ENCODE measurements at places on chromosomes 3 and 15.

DNA sequence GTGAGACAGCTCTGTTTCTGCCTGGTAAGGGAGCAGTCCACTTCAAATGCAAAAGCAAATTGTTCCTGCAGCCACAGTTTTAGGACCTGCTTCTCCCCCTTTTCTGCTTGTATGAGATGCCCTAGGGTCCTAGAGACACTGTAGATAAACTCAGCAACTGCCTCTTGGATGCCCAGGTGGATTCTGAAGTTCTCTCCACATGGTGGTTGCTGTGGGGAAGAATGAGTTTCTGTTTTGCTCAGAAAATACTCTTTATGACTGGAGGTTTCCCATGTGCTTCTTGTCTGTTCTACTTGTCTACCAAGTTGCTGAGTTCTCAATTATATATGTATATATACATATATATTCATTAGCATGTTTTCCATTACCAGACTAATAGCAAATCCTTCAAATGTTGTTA lies 5.6 kb upstream of the ZNF80 start:
- no peak for DNase-seq

DNA sequence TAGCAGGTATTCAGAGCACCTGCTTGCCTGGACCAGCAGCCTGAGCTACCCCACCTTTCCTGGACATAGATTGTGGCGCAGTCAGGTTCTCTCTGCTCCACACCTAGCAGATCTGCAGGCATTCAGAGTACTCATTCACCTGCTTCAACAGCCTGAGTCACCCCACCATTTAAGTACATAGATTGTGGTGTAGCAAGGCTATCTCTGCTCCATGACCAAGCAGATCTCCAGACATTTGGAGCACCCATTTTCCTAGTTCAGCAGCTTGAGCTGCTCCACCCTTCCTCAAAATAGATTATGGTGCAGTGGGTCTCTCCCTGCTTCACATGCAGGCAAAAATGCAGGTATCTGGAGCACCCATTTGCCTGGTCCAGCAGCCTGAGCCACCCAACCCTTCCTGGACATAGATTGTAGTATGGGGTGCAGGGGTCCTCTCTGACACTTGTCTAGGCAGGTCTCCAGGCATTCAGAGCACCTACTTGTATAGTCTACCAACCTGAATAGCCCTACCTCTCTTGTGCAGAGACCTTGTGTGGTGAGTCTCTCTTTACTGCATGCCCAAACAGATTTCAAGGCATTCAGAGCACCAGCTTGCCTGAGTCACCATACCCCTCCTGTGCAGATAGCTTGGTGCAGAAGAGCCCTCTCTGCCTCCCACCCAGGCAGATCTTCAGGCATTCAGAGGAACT lies 466.0 kb upstream of the THBS1 start:
- no peak for DNase-seq

DNA sequence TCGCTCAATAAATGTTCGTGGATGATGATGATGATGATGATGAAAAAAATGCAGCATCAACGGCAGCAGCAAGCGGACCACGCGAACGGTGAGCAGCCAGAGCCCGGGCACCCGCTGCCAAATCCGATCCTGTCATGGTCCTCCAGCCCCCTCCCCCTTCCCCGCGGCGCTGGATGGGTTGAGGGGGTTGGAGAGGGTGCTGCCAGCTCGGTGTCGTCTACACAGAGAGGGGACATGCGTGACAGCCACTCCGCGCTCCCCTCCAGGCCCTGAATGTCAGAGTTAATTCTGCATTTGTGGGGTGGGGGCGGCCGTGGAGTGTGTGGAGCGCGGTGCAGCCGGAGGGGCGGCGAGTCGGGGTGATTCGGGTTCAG lies 722 bp downstream of the CACNA1D start:
- DNase-seq, result no peak

DNA sequence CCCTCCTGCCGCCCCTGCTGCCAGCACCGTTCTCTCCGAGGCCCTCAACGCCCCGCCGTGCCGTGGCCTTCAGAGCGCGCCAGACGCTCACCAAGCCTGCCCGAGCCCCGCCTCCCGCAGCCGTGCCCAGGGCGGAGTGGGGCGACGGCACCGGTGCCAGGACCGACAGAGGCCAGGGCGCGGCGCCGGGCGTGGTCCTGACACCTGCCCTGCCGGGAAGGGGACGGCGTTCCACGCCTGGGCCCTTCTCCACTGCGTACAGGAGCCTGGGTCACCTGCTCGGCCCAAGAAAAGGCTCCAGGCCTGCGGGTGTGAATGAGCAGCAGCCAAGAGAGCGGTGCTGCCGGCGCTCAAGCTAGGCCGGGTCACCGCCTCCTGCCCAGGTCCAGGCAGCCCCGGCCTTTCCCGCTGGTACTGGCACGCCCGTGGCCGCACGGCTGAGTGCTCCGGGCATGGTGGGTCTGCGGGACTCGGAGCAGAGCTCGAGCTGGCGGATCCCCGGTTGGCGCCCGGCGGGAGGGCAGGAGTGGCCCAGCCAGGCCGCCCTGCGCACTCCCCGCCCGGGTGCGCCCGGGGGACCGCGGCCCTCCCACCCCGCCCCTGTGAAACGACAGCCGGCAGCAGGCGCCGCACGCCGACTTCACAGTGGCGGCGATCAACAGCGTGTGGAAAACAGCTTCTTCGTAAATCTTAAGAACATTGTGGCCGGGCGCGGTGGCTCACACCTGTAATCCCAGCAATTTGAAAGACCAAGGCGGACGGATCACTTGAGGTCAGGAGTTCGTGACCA lies 4.2 kb downstream of the OCA2 start:
- no peak for DNase-seq

DNA sequence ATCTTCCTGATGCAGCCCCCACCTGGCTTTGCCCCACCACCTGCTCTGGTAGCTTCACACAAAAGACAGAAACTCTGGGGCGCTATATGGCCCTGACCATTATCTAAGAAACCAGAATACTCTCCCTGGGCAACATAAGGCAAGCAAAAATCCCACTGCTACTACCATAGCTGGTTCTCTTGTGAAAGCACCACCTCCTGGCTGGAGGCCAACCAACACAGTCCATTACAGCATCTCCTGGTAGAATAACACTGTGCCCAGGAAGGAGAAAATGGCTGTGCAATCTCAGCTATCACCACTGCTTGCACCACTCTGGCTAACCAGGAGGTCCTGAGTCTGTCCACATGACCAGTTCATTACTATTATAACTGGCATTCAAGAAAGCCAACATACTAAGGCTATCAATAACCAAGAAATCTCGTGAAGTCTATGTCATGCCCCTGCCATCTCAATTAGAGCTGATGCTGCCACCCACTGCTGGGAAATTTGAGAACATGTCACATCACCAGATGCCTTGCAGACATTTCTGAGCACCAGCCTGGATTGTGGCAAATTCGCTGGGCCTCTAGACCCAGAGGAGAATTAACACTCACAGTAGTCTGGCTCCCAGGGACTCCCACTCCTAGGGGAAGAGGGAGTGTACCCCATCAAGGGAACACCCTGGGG lies 1114.8 kb downstream of the ROBO2 start:
- DNase-seq, result no peak

GRCh38 chr15:42083605-42083908 lies 10.8 kb downstream of the PLA2G4D start:
- DNase-seq, result no peak

DNA sequence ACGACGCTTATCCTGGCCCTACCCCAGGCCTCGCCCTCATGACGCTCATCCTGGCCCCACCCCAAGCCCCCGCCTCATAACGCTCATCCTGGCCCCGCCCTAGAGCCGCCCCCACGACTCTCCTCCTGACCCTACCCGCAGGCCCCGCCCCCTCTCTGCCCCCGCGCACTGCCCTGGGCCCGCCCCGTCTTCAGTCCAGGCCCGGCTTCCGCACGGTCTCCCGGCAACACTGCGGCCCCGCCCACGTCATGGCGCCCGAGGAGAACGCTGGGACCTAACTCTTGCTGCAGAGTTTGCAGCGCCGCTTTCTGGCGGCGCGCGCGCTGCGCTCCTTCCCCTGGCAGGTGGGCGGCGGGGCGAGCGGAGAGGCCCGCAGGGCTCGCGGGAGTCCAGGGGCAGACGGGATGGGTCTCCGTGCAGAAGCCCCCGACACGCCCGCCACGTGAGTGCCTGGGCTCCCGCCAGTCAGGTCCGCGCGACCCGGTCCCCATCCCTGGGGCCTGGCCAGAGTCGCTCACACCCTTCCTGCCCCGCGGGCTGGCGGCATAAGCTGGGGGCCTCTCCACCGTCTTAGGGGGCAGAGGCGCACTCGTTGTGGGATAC lies 52.5 kb upstream of the ROPN1B start:
- no peak for DNase-seq

DNA sequence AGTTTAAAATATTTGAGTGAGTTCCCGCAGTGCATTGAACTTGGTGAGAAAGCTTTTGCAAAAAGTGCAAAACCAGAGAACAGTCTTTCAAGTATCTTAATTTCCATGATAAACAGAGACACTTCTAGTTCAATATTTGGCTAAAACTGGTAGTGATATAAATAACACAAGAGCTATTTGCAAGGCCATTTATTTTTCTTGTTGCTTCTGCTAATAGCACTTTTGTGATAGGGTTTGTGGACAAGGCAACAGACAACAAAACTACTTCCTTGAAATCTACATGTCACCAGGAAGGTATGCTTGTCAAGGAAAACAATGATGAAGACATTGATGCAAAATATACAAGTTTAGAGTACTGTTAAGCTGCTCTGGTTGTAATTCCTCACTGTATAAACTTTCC lies 1225.1 kb downstream of the OTOL1 start:
- DNase-seq, result no peak

DNA sequence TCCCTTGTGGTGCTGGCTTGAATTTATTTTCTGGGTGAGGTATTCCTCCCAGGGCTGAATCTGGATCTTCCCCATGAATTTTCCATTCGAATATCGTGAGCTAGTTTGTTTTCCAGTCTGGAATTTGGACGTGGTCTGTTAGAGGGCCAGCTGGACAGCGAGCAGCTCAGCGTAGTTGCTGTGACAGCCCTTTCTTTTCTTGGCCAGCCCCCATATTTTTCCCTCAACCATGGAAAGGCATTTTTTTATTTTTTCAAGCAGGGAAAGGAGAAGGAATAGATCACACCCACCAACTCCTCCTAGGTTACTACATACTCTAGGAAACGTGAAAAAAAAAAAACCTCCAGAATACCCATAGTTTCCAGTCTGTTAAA lies 152.0 kb downstream of the KLHL25 start:
- DNase-seq, result no peak

DNA sequence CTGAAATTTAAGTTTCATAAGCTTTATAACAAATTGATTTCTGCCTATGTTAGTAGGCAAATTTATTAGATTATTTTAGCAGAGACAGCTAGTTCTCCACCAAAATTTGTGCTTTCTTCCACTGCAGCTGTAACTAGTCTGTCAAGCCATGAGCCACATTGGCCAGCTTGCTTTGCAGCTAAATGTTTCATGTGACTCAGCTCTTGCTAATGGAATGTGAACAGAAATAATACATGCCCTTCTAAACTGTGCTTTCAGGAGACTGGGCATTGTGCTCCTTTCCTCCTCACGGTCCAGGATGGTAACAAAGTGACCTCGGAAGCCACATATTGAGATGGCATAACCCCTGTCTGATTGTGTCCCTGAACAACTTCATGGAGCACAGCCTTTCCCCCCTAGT lies 51.3 kb upstream of the KPNA4 start:
- DNase-seq, result no peak

- DNase-seq, result no peak
These were observed 748.1 kb downstream of the NR2F2 start for GRCh38 chr15:97078591-97078990.

DNA sequence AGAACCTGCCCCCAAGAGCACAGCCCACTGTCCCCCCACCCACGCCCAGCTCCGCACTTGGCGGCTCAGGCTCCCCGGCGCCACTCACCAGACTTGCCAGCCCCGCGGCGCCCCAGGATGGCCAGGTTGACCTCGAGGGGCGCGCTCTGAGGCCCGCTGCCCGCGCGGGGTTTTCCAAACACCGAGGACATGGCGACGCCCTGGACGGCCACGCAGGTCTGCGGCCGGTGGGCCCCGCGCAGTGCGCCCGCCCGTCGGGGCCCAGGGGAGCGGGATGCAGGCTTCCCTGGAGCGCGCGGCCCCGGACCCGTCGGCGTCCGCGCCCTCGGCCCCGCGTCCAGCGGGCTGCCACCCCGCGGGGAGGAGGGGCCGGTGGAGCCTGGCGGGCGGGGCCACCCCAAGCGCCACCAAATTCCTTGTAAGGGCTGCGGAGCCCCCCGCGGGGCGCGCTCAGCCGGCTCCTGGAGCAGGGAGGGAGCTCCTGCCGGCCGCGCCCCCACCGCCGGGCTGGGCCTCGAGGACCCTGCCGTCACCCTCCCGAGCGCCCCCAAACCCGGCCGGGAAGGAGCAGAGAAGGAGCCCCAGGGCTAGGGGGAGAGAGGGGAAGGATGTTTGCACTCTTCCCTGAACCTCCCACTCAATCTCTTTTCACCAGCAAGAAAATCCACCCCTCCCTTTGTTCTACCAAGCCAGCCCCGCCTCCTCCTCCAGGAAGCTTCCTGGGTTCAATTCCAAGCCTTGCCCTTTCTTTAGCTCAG lies at the start of gene RASL12:
TSS of gene RASL12 (minus strand) at position 347 of the 758 bp plus-strand sequence. CDS start at position 191, 156 bp downstream.
- DNase-seq, result no peak

- no peak for DNase-seq
These were observed 7.7 kb downstream of the IGDCC4 start for GRCh38 chr15:65414841-65415621.

GRCh38 chr3:129934234-129935123 lies 40.0 kb upstream of the TRH start:
- DNase-seq, result no peak

GRCh38 chr3:126476166-126477060 lies 722 bp upstream of the ZXDC start:
- DNase-seq, result peak; percentile 84

DNA sequence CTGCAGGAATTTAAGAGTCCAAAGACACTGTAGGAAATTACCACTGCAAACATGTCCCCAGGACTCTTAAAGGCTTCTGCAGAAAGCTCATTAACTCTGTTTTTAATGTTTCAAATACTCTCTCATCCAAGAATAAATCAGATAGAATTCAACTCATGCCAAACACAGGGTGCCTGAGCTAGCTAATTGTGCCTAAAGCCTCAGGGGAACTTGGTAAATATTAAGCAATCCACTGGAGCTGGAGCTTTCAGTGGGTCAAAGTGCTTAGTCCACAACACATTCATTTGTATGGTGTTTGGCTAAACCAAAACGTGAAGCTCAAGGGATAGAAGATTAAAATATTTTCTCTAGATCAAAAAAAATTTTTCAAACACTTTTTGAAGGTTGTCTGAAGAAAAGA lies 131.4 kb downstream of the THRB start:
- no peak for DNase-seq

Measured in ascending aorta (tissue), 2 donors.